ENCODE measurements at places on chromosomes 1 and 21. TPM values are rescaled to one million over a fixed set of nuclear protein-coding genes. Genes with fewer than 3 reads are reported as not detected.
A peak's percentile ranks its signal among the peaks of the same experiment; 100 is the strongest.

GRCh38 chr1:13927736-13928135, 227.7 kb downstream of the PRDM2 start:
- no peak for DNase-seq

The IGSF9 gene
- total RNA-seq, result not detected

DNA sequence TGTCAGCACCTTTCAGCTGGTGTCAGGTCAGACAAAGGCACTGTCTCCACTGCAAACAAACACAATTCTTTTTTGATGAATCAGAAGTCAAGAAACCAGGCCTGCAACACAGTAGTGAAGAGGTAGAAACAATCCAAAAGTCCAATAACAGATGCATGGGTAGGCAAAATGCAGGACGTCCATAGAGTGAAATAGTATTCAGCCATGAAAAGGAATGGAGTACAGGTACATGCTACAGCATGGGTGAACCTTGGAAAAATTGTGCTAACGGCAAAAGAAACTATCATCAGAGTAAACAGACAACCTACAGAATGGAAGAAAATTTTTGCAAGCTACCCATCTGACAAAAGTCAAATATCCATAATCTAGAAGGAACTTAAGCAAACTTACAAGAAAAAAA, 26.2 kb upstream of the ZBTB21 start:
- DNase-seq, result no peak

The FCN3 gene
- not detected for total RNA-seq

- no peak for DNase-seq
Measured at GRCh38 chr1:234694661-234695060, 84.7 kb upstream of the IRF2BP2 start.

GRCh38 chr1:71733121-71733520, 549.2 kb downstream of the NEGR1 start:
- DNase-seq, result no peak

GRCh38 chr1:67371681-67372080, 58.5 kb downstream of the SERBP1 start:
- DNase-seq, result no peak

DNA sequence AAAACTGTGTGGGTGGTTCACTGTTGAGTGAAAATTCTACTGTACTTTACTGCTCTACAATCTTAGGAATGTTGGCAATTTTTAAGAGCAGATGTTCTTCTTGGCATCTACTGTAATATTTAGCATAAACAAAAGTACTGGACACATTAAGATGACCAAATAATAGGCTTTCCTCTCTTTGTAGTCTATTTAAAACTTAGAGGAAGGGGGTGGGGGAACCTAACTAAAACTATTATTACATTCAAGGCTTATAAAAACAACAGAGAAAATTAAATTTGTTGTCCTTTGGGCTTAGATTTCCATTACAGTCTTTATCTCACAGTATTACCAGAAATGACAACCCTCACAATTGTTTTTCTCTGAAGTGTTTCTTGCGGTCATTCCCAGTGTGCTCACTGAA, 181.2 kb downstream of the PLPPR4 start:
- no peak for DNase-seq

GRCh38 chr1:30337324-30337620, 386.1 kb downstream of the MATN1 start:
- no peak for DNase-seq

The C1orf185 gene
- not detected for total RNA-seq

DNA sequence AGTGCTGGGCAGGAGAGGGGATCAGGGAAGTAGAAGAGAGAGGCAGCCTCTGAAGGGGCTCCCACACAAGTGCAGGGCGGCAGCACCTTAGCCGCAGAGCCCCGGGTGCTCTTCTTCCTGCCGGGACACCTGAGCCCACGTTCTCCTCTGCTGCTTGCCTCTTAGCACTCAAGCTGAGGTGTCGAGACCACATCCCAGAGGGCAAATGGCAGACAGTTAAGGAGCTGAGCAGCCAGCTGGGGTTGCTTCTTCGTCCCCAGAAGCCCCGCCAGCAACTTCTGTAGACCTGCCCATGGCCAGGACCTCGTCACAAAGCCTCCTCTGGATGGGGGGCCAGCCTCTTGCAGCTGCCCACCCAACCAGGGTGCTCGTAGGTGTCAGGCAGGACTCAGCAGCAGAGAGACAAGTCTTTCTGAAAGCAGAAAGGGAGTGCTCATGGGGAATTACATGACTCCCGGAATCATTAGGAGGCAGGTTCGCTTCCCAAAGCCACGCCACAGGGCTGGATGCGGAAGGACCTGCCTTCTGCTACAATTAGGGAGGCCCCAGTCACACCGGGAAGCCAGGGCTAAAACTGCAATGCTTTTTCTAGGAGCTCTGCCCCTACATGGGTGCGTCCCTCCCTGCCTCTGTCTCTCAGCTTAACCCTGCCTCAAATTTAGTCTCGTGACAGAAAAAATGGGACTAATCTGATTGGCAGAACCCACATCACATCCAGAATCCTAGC, 141.4 kb upstream of the RAB4A start:
- DNase-seq, result peak; percentile 66

Data from activated CD8-positive, alpha-beta T cell treated with anti-CD3 and anti-CD28 coated beads, Interleukin-2, amount 10 ng/mL, durations not matched to agents 7 days and 5 days (primary cell).